ENCODE measurements at places on chromosomes 3 and 15.

DNA sequence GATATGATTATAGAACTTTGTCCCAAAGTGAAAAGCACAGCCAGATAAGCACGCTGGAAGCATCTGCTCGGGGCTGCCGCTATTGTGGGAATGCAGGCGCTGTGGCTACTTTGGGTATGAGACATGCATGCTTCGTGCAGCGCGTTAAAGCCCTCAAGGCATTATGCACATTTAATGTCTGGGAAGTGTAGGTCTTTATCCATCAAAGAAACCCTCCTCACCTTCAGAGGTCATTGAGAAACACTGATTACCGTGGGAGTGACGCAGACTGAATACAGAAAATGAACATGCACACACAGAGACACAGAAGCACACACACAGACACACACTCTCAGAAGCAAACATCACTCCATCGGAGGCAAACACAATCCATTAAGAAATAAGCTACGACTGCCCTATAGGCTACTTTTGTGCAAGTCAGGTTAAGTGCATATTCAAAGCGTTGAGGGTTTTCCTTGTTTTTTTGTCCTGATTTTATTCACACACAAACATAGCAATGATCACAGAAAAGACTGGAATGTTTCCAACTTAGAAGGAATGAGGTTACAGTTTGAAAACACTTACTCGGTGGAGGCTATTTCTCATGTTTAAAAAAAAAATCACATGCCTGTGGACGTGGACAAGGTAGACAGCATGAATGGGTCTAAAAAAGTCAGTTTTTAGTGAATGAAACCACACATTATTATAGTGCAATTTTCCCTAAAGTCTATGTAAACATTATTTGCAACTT lies 68.5 kb downstream of the PLCH1 start:
- DNase-seq, result no peak

DNA sequence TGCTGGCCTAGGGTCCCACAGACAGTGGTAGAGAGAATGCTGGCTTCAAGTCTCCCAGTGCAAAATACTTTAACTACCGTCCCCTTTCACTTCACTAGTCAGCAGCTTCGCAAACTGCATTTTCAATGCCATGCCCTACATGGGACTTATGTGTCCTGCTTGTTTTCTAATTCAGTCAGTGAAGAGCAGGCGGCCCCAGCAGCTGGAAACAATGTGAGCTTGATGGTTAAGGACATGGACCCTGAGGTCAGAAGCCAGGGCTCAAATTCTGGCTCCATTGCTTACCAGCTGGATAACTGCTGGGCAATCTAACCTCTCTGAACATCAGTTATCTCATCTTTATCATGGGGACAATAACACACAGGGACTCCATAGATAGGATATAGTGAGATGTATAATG lies 58.4 kb downstream of the SLC12A8 start:
- DNase-seq, result no peak

DNA sequence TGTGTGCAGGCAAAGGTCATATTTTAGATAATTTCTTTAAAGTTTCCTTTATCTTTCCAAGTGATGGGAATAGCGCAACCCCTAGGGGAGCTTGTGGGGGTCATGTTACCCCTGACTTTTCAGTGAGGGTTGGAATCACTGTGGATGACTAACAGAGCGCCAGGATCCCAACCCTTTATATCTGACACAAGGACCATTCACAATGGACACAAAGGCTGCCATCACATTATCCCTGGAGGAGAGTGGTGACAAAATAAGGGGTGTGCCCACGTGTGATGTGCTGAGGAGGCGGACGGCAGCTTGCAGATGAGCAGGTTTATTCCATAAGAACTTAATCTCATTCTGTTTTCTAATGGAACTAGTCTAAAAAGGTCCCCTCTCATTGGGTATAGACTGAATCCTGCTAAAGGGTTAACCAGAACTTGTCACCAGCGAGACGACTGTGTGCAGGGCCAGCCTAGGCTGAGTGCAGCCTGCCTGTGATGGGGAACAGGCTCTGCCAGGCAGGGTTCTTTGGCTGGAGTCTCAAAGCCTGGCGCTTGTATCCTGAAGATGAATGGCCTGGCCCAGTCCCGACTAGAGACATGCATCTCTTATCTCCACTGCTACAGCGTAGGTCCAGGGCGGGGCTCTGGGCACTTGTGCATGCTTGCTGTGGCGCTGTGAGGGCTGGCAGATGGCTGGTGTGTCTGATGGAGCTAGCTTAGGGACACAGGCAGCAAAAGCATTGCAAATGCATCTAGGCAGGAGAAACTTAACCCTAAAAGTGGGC lies 50.2 kb downstream of the CHDH start:
- DNase-seq, result no peak

DNA sequence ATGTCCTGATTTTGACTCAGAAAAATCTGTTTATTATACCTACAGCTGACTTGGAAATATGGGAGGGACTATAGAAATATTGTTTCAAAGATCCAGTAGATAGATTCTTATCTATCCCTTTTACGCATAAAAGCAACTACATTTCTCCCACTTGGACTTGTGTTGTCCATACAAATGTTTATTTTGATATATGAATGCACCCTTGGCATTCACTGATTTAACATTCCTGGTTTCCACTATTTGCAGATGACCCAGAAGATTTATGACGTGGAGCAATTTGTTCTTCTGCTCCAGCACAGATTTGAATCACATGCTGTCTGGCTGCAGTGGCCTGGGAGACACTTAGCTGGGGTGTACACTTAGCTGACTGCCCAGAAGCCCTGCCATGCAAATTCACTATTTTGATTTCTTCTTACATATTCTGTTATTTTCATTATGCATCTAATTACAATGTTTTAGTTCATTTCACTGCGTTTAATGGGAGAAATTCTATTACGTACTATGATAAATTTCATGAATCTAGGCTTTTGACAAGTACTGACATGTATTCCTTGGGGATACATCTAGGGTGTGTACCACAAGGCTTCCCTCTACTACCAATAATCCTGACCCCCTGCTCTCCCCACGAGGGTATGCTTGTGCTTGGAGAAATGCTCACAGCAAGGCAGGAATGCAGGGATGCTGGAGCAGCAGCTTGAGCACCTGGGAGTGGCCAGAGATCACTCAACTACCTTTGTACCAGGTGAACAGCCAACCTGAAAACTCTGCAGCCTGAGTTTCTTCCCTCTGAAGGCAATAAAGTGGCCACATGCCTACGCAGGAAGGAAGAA lies 223.6 kb upstream of the TBL1XR1 start:
- no peak for DNase-seq

DNA sequence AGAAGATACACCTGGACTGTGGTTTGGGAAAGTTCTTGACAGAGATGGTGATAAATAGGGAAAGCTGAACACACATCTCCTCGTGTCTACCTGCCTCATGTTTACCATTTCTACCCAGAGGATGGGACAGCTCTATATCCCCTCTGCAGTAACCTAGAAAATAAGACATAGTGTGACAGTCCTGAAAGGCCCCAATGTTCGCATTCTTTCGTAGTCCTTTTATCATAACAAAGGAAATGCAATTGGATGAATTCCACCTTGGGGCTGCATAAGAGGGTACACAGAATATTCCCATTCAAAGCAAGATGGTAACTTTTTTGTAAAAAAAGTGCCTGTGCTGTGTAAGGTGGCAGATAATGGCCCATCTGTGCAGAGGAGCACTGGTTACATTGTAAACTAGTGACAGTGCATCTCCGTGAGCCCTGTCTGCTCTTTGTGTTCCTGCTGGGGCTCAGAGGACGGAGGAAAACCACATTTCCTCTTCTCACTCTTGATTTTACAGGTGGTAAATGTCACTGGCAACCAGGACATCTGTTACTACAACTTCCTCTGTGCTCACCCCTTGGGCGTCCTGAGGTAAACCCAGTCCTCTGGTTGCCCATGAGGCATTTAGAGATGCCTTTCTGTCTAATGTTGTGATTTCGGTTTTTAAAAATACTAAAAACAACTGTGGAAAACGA lies 74.3 kb downstream of the SIDT1 start:
- DNase-seq, result peak; percentile 1

- peak; percentile 2 for DNase-seq
These were observed 73.8 kb downstream of the FLNB start for GRCh38 chr3:58082047-58082446.

DNA sequence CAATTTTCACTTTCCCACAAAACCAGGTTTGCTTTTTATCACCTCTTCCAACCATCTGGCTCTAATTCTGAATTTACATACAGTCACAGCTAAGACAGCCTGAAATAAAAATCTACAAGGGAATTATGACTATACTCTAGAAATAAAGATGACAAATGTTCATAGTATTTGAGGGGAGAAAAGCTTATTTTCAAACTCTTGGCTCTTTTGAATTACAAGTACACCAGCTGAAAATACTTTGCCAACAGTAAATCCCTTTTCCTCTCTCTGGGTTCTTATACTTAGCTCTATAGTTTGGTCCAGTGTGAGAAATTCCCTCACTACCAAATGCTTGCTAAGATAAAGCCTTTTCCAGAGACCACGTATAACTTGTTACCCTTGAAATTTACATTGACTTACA lies 1037.9 kb downstream of the ROBO1 start:
- DNase-seq, result no peak

- no peak for DNase-seq
These were observed 198.5 kb downstream of the THSD4 start for GRCh38 chr15:71313806-71314205.
